ENCODE measurements at places on chromosomes 2 and 18.

- H3K36me3 ChIP-seq = no peaks in the 10 kb centered on the region
- H3K4me1 ChIP-seq = no peaks in the 10 kb centered on the region
- no peak overlapping the region for H3K27ac ChIP-seq
- no peak for DNase-seq
These were observed 430.4 kb upstream of the TRIB2 start for GRCh38 chr2:12286347-12286746.

DNA sequence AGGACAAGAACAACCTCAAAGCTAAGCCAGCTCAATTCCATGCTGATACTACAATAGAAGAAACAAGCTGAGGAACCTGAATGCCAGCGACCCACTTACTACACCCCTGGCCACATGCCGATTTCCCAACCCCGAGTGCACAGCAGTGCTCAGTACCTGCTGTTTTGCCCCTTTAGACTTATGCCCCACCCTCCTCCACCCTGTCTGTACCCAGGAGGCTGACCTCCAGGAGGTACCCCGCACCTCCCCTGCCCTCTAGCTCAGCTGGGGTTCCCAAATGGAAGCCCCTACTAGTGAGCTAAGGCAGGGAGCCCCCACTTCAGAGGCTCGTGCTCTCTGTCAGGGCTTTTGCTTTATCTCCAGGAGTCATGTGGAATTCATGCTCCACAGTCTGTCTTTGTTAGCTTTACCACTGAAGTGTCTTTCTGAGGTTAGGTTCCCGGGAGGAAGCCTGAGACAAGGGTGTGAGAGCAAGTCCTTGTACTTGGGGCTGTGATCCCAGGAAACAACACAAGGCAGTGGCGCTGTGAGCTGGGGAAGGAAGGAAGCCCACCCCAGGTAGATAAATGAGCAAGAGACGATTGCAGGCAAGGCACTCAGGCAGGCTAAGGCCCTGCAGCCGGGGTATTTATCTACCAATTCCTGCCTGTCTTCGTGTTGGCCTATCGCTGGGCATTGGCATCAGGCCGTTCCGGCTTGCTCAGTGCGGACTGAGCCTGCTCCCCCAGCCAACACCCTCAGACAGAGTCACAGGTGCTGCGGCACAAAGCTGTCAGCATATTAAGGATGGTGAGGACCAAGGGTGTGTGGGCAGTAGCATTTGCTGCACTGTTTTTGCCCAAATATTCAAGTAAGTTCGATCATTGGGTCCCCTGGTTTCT is 220.5 kb downstream of the CYP26B1 start:
- no peaks in the 10 kb centered on the region for H3K36me3 ChIP-seq
- DNase-seq = no peak
- no peaks in the 10 kb centered on the region for H3K4me1 ChIP-seq
- no peak overlapping the region for H3K27ac ChIP-seq
- H3K27me3 ChIP-seq = peaks cover 4% of the 10 kb centered on the region

DNA sequence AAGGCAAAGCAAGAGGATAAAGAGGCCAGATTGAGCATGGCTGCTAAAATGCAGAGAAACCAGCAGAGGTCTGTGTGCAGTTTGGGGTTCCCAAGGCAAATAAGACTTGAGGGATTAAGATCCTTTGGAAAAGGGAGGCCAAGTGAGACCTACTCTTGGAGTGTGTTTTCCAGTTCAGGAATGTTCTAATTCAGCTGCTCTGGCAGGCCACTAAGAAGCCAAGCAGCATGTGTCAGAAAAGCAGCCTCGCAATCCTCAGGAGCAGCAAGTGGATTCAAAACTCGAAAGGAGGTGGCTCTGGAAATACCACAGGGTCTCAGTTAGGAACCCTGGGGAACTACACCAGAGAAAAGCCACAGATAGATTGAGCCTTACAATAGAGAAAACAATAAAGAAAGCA is 569.2 kb downstream of the METTL4 start:
- no peak overlapping the region for H3K27ac ChIP-seq
- H3K4me3 ChIP-seq = no peak overlapping the region
- no peaks in the 10 kb centered on the region for H3K36me3 ChIP-seq
- no peaks in the 10 kb centered on the region for H3K27me3 ChIP-seq
- peak; percentile 38 for DNase-seq

DNA sequence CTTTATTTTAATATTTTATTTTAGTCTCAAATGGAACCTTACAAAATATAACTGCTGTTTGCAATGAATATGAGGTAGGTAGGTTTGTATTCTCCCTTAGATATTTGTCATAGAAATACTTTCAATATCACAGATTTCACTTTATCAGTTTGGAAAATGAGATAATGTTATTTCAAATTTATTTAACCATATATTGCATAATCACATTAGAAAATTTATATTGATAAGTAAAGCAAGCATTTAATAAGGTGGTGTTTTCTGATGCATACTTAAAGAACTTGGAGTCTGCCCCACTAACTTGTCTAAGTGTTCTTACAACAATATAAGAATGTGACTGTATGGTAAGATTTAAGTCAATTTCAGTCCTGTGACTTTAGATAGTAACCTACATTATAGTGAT is 85.1 kb downstream of the UBE2E3 start:
- H3K27me3 ChIP-seq = no peaks in the 10 kb centered on the region
- DNase-seq = no peak
- H3K4me3 ChIP-seq = no peak overlapping the region
- H3K4me1 ChIP-seq = peaks cover 27% of the 10 kb centered on the region
- no peaks in the 10 kb centered on the region for H3K36me3 ChIP-seq

DNA sequence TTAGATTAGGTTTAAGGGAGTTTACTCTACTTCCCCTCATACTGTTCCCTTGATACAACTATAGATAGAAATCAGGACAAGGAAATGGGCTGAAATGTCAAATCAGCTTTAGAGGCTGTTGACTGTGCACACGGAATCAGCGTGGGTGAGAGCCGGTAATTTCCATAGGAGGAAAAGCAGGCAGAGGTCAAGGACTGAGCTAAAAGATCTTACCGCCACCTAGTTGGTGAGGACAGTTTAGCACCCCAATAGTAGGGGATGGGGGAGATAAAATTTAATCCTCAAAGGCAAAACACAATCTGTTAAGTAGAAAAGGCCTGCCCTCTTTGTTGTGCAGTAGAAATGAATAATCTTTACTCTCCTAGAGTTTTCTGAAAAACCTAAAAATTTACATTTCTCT is 1154.5 kb upstream of the CHAC2 start:
- peak; percentile 58 for DNase-seq
- no peaks in the 10 kb centered on the region for H3K27me3 ChIP-seq
- no peaks in the 10 kb centered on the region for H3K36me3 ChIP-seq
- no peak overlapping the region for H3K4me3 ChIP-seq
- H3K27ac ChIP-seq = no peak overlapping the region
- no peaks in the 10 kb centered on the region for H3K4me1 ChIP-seq

GRCh38 chr2:16218625-16219024 is 278.3 kb downstream of the MYCN start:
- H3K27ac ChIP-seq = no peak overlapping the region
- no peak overlapping the region for H3K4me3 ChIP-seq
- H3K36me3 ChIP-seq = no peaks in the 10 kb centered on the region
- DNase-seq = no peak
- no peaks in the 10 kb centered on the region for H3K27me3 ChIP-seq

DNA sequence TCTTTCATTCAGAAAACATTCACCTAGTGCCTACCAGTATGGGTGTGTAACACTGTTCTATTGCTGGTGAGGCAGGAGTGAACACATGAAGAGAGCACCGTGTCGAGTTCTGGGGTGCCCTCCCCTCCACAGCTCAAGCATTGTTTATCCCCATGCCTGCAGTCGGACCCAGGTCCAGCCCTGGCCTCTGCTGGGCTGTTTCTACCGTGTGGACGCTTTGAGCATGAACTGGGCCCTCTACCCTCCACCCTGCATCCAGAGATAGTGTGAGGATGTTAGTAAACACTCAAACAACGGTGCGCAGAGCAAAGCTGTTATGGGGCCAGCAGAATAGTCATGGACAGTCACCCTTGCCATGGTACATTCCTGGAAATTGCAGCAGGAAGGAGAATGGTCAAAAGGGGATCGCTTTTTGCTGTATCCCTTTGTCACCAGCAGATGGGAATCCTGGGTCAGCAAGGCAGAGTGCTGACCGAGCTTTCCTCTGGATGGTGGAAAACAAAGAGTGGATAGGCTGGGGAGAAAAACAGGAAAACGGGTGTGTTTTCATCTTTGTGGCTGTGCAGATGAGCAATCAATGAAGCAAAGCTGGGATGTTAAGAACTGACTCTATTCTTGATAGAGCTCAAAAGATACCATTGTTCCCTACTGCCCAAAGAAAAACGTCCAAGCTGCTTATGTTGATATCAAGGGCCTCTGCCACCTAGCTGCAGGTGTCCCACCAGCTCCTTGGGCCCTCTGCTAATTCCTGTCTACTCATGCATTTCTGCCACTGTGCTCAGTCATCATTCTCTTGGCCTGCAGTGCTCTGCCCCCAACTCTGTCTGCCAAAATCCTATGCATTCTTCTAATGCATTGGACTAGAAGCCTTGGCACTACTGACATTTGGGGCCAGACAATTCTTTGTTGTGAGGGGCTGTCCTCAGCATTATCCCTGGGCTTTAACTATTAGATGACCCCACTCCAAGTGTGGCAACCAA is 38.7 kb downstream of the REEP1 start:
- H3K27me3 ChIP-seq = no peaks in the 10 kb centered on the region
- H3K36me3 ChIP-seq = no peaks in the 10 kb centered on the region
- H3K4me3 ChIP-seq = no peak overlapping the region
- DNase-seq = peak; percentile 37
- H3K4me1 ChIP-seq = peaks cover 5% of the 10 kb centered on the region

- DNase-seq = no peak
- H3K4me3 ChIP-seq = no peak overlapping the region
- no peaks in the 10 kb centered on the region for H3K36me3 ChIP-seq
- peaks cover 3% of the 10 kb centered on the region for H3K27me3 ChIP-seq
These were observed 10.8 kb upstream of the NEU4 start for GRCh38 chr2:241798081-241798630.

GRCh38 chr2:102061962-102062795 is 70.4 kb downstream of the IL1R2 start:
- H3K4me1 ChIP-seq = peaks cover 27% of the 10 kb centered on the region
- peak; percentile 88 for DNase-seq
- no peaks in the 10 kb centered on the region for H3K36me3 ChIP-seq
- H3K27me3 ChIP-seq = no peaks in the 10 kb centered on the region
- H3K4me3 ChIP-seq = no peak overlapping the region

- peak; percentile 49 for DNase-seq
- no peaks in the 10 kb centered on the region for H3K27me3 ChIP-seq
- peak overlapping the region; percentile 66 for H3K27ac ChIP-seq
- no peaks in the 10 kb centered on the region for H3K36me3 ChIP-seq
These were observed 19.3 kb upstream of the NCK2 start for GRCh38 chr2:105725388-105725787.

- DNase-seq = no peak
- H3K4me1 ChIP-seq = no peaks in the 10 kb centered on the region
- H3K4me3 ChIP-seq = no peak overlapping the region
These were observed 29.5 kb upstream of the RBMS1 start for GRCh38 chr2:160522951-160523710.

DNA sequence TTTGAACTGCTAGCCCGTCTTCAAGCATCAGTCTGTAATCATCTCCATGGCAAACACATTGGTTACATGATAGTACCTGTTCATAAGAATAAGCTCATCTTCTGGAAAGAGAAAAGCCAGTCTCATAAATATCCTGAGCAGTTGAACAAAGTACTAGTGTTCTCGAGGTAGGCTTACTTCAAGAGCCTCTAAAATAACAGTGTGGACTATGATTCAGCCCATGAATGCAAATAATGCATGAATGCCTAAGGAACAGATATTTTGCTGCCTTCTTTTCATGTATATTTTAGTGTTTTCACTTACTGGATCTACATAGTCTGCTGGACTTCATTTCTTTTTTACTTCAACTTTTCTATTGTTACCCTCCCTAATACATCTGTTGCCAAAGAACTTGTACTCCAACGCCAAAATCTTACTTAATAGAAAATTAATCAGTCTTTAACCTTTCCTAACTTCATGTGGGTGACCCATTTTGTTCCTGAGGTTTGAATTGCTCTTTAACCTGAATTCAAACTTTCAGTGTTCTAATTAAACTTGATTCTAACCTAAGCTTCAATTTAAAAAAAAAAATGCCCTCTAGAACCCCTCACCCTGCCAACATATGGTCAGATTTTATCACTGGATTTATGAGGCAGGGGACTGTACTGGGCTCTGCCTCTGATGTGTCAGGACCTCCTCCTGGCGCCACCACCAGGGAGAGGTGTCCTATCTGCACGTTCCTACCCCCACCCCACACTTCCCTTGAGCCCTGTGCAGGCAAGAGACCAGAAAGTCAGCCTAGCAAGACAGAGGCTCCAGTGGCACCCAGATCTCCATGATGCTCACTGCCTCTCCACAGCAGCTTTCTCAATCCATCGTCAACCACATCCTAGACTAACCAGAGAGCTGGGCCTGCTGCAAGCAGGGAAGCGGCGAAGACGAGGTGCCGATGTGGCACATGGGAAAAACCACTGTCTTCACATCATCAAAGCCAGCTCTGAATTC is 264.7 kb upstream of the ID2 start:
- H3K4me3 ChIP-seq = no peak overlapping the region
- no peak for DNase-seq
- no peak overlapping the region for H3K27ac ChIP-seq

GRCh38 chr2:201872591-201872990 is 66.3 kb downstream of the CDK15 start:
- no peaks in the 10 kb centered on the region for H3K4me1 ChIP-seq
- no peaks in the 10 kb centered on the region for H3K36me3 ChIP-seq
- no peak overlapping the region for H3K27ac ChIP-seq
- H3K4me3 ChIP-seq = no peak overlapping the region
- DNase-seq = no peak

DNA sequence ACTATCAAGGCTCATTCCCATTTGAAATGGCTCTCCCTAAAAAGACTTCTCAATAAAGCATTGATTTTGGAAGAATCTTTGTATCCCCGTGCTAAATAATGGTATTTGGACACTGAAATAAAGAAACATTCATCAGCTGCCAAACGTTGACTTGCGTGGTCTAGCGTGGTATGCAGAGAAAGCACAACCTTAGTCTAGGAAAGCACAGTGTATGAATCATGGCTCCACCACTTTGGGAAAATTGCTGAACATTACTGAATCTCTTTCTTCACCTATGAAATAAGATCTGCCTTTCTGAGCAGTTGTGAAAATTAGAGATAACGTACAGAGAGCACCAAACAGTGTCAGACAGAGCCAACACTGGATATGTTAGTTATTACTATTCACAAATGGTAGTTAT is 353.9 kb downstream of the SS18 start:
- H3K27ac ChIP-seq = no peak overlapping the region
- no peaks in the 10 kb centered on the region for H3K4me1 ChIP-seq
- H3K36me3 ChIP-seq = no peaks in the 10 kb centered on the region
- DNase-seq = no peak
- peaks cover 4% of the 10 kb centered on the region for H3K27me3 ChIP-seq
- no peak overlapping the region for H3K4me3 ChIP-seq

- no peaks in the 10 kb centered on the region for H3K27me3 ChIP-seq
- DNase-seq = no peak
- no peaks in the 10 kb centered on the region for H3K36me3 ChIP-seq
- H3K4me1 ChIP-seq = no peaks in the 10 kb centered on the region
- H3K4me3 ChIP-seq = no peak overlapping the region
These were observed 181.2 kb downstream of the ATAD2B start for GRCh38 chr2:23745726-23746105.

GRCh38 chr2:127563458-127564428 is 28.3 kb downstream of the MYO7B start:
- H3K4me3 ChIP-seq = no peak overlapping the region
- H3K27ac ChIP-seq = no peak overlapping the region
- no peaks in the 10 kb centered on the region for H3K36me3 ChIP-seq
- no peaks in the 10 kb centered on the region for H3K4me1 ChIP-seq
- no peak for DNase-seq
